ENCODE measurements at places on chromosomes 2 and 18.

DNA sequence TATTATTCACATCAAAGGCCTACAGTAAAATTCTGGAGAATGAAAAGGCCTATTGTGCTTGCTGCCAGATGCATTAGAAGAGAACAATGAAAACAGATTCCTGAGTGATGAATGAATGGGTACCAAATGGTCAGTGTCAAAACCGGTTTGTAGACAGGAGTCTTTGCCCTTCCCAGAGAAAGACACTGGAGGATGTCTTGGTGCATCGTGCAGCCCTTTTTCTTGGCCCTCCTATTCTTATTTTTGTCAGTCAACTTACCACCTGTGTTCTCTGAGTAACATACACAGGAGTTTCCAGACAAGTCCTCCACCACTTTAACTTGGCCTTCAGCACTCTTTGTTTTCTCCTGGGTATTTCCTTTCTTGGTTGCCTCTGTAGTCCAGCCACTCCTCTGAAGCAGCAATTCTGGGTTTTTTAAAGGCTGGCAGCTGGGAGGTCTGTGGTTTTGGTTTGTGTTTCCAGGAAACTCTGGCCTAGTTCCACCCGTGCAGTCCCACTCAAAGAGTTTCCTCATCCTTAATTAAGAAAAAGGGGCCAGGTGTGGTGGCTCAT is 29.4 kb downstream of the PSTPIP2 start:
- DNase-seq = no peak

DNA sequence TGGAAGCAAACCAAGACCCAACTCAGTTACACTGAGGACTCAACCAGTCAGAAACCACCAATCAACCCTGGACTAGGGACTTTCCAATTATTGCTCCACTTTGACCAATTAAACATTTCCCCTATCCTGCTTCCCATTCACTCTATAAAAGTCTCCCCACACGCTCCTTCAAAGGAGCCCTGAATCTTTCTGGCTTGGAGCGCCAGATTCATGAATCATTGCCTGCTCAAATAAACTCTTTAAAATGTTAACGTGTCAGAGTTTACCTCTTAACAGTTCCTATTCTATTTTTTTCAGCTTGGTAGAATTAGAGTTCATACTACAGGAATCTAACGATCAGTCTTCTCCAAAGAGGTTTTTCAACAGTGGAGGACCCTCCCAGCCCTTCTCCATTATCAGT is 20.7 kb upstream of the SULT1C2 start:
- peak; percentile 70 for DNase-seq

- DNase-seq = no peak
Observed at GRCh38 chr2:76194031-76194775, 483.5 kb upstream of the GCFC2 start.

- DNase-seq = no peak
Observed at GRCh38 chr2:210442878-210443277, 33.7 kb downstream of the LANCL1 start.

DNA sequence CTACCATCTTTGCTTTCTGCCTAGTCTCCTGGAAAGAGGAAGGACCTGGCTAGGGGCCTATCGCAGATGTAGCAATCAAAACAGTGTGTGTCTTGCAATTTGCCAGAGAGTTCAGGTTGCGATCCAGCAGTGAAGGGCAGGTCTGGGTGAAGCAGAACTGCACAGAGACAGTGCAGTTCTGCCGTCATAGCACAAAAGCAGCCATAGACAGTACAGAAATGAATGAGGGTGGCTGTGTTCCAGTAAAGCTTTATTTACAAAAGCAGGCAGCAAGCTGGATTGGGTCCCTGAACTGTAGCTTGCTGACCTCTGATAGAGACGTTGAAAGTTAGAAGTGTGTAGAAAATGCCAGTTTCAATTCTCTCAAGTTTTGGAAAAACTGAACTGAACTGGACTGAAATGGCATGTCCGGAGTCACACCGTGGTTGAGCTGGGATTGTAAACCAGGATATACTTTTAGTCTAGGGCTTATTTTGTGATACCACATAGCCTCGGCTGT is 186.8 kb downstream of the LTBP1 start:
- peak; percentile 43 for DNase-seq

GRCh38 chr2:202432776-202433175 is 56.6 kb downstream of the BMPR2 start:
- no peak for DNase-seq

DNA sequence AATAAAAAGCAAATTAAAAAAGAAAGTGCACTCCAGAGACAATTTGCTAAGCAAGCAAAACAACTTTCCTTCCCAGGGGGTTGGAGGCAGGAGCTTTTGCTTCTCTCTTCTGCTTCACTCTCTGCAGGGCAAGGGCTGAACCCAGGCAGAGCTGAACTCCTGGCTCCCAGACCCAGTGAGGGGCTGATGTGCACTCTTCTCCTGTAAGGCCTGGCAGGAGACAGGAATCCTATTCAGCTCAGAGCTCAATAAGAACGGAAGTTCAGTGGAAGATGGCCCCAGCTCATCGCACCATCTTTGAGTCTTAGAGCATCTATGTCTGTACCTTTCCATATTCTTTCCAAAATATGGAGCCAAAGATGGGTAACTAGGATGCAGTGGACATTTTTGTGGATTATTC is 29.1 kb downstream of the CIB4 start:
- DNase-seq = no peak

DNA sequence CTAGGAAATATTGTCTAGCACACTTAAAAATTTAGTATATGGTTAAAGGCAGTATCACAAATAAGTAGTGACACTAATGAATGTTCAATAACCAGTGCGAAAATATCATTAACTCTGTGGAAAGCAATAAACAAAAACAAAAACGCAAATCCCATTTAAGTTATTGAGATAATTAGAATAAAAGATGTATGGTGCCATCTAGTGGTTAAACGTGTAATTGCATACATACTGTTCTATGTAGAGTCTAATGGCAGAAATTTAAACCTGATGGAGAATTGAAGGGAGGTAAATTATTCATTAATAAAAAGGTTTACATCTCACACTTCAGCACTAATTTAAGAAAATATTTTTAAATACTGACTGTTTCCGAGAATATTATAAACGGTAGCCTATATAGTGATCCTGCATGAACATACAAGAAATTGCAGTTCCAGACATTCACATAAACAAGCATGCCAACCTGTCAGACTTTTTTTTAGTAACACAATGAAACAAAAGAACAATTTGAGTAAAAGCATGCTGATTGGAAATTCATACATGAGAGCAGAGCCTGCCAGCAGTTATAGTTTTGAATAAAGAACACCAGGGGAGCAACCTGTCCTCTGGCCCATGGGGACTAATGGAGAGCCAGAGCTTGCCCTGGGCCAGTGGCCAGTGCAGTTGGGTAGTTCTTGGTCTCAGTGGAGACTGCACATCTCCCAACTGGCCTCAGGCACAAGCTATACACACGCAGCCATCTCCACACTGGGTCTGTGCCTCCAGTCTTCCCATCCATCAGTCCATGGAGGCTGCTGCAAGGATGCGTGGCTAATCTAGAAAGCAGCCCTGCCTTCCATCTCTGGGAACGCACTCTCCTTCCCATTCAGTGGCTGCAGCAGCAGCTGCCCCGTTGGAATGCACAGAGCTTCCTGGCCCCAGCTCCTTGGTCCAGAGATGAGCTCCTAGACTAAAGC is 28.0 kb downstream of the GCG start:
- DNase-seq = no peak

GRCh38 chr18:7415081-7415894 is 151.8 kb upstream of the PTPRM start:
- peak; percentile 9 for DNase-seq

DNA sequence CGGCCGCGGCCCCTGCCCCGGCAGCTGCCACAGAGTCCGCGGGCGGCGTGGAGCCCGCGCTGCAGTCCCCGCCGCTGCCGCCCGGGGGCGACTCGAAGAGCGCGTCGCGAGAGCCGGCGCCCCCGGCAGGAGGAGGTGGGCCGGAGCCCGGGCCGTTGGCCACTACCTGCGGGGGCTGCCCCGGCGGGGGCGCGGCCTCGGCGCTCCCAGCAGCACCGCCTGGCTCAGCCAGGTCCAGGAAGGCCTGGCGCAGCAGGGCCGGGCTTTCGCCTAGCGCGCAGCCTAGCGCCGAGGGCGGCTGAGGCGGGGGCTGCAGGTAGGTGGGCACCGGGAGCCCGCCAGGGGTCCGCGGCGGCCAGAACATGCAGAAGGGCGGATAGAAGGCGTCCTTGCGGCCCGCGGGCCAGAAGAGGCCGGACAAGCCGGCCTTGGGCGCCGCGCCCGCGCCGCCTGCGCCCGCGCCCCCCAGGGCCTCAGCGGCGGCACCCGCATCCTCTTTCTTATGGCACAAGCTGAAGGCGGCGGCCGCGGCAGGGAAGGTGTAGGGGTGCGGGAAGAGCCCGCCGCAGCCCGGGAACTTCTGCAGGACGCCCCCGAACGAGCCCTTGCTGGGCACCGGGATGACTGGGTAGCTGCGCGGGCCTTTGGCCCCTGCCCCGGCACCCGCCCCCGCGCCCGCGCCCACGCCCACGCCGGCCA is 3.9 kb downstream of the SKOR2 start:
- no peak for DNase-seq

DNA sequence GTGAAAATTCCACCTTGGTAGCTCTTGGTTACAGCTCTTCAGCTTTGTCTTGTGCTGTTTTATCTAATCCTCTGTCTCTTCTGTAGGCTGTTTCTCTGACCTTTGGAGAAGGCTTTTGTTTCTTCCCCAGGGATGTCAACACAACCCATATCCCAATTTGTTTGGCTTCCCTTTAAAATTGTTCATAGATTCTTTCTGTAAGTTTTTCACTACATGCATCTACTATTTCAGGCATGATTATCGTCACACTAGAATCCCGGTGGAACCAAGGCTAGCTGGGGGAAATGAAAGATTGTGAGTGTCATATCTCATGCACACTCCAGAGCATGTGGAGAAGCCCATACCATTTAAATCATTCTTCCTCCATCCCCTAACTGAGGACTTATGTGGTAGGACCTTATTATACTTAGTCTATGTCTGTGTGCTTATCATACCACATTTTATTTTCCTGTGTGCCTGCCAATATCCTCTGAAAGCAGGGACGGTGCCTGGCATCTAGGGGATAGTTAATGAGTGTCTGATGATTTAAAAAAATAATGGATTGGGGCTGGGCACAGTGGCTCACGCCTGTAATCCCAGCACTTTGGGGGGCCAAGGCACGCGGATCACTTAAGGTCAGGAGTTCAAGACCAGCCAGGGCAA is 59.9 kb downstream of the CRIM1 start:
- no peak for DNase-seq

DNA sequence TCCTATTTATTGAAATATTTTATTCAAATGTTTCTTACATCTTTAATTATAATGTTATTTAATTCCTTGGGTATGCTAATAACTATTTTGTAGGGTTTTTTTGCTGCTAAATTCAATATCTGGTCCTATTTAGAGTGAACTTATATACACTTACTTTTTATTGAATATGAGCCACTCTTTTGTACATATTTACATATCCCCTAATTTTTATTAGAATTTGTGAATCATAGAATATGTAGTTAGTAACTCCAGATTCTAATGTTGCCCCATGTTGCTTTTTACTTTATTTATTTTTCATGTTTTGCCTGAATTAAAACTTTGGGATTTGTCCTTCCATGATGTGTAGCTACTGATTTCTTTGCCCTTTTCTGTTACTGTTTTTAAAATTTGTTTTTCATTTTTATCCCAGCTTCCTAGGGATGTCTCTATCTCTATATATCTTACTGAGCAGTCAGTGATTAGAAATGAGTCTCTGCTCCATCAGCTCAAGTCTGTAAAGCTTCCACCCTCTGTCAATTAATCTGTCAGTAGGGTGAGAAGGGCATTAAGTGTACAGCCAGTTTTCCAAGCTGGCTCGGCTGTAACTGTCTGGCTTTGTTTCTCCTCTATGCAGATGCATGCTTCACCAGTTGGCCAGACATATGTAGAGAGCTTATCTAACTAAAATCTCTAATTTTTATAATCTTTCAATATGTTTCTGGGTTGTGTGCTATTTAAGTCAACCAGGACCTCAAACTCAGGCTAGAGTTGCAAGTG is 256.9 kb downstream of the CDH19 start:
- DNase-seq = no peak

DNA sequence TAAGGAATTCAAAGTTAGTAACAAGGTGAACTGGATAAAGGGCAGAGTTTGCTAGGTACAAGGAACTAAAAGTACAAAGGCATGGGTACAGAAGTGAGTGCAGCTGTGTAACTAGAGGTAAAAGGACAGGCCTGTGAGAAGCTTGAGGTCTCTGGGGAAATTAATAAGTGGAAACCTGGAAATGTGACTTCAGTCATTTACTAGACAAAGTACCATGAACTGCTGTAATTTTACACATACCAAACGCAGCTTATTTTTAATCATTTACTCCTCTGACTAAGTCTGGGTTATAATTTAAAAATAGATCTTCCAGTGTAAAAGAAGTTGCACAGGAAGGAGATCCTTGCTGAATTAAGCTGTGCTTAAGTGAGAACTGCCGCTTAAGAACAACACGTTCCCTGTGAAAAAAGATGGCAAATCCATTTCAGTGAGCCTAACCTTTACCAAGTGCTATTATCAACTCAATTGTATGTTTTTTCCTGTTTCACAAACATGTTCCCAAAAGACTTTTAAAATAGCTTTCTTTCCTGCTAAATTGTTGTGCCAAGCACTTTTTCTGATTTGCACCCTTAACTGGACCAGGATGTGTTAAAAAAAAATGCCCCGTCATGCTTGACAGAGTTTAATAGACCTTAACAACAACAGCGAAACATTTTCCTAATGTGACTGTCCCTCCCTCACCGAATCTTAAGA is 44.3 kb downstream of the CALCRL start:
- peak; percentile 27 for DNase-seq

DNA sequence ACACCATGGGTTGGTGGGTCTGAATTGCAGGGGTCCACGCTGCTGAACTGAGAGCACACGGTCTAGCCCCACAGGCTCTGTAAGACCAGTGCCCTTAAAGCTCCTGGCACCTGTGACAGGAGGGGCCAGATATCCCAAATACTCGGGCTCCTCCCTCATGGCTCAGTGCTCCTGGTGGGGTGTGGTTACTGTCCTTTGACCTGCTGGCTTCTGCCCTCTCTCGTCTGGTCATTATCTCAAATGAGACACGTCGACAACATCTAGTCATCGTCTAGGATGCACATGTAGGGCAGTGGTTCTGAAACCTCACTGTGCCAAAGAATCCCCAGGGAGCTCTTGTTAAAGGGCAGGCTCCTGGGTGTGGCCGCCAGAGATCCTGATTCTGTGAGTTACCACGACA is 258.4 kb downstream of the LOXHD1 start:
- no peak for DNase-seq

- DNase-seq = no peak
Observed at GRCh38 chr2:181836583-181836982, 54.9 kb upstream of the ITPRID2 start.

DNA sequence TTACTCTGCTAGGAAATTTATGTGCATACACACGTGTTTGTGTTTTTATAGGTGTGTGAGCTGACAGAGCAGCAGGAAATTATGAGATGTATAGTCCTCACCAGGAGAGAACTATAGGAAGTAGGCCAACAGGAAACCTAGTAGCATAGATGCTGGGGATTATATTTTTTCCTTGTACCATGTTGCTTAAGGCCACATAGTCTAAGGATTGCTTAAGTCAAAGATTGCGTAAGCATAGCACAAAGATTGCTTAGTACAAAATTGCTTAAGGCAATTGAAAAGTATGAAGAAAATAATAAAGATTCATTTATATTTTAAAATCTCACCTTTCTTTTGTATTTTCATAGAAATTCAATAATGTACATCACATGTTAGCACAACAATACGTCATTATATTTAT is 18.7 kb upstream of the CCDC102B start:
- no peak for DNase-seq

GRCh38 chr18:9563331-9563730 is 51.0 kb downstream of the PPP4R1 start:
- DNase-seq = no peak

- DNase-seq = no peak
Observed at GRCh38 chr2:123597988-123598387, 427.1 kb upstream of the CNTNAP5 start.

GRCh38 chr18:475202-476031 is 25.1 kb downstream of the COLEC12 start:
- peak; percentile 58 for DNase-seq
